ENCODE measurements at places on chromosomes 4 and X.

- H3K4me1 ChIP-seq, result peaks cover 20% of the 10 kb centered on the region
- H3K36me3 ChIP-seq, result peaks cover 7% of the 10 kb centered on the region
- H3K27me3 ChIP-seq, result peaks cover 7% of the 10 kb centered on the region
- H3K4me3 ChIP-seq, result peak overlapping the region; percentile 20
- DNase-seq, result no peak
- peak overlapping the region; percentile 7 for H3K27ac ChIP-seq
Measured at GRCh38 chrX:45750639-45751038, 550.0 kb upstream of the DIPK2B start.

DNA sequence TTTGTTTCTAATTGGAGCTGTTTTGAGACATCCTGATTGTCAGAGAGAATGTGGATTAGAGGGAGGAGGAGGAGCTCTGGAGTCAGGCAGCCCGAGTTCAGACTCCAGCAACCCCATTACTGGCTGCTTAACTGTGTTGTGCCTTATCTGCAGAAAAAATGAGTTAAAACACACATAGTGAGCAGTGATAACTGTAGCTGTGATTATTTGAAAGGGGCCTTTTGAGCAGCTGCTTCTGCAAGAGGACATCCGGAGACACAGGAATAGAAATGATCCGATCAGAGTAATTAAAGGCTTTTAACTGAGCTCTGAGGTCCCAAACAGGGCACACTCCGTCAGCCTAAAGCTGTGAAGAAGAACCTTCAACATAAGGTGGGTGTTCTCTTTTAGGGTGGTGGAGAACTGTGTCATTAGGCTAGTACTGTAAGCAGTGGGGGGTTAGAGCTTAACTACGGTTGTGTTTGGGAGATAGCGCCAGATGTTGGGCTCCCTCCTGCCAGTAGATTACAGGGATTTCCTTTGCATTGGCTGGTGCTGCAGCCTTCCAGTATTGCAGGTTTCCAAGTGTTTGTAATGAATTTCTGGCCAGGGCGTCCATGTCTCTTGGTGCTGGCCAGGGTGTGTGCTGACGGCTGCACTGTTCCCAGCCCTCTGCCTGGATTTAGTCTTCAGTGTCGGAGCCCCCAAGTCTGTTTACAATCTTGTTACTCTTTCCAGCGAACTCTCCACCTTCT lies 24.3 kb downstream of the ADD1 start:
- no peak for DNase-seq
- H3K27me3 ChIP-seq, result no peaks in the 10 kb centered on the region
- H3K27ac ChIP-seq, result no peak overlapping the region
- H3K4me1 ChIP-seq, result peaks cover 64% of the 10 kb centered on the region
- H3K4me3 ChIP-seq, result no peak overlapping the region

DNA sequence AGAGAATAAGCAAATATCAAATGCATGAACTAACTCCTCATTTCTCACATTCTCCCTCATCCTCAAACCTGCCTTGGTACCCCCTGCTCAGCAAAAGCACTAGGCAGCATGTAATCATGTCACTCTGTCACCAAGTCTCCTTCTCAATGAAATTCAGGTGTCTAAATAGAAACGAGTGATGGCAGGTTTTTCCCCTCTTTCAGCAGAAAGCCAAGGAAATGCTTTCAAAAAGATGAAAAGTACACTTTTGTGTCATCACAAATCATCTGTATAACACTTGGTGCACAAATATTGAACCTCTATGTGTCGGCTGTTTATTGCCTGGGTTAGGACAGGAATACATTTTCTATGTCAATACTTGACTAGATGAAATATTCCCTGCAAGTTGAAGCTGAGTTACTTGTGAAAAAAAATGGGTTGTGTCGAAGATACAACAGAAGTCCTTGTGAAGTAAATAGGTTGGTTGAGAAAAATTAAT lies 285.1 kb upstream of the MAGEB18 start:
- H3K4me1 ChIP-seq, result no peaks in the 10 kb centered on the region
- H3K4me3 ChIP-seq, result no peak overlapping the region
- no peak overlapping the region for H3K27ac ChIP-seq

GRCh38 chr4:21544415-21544814 lies 404.2 kb downstream of the KCNIP4 start:
- DNase-seq, result no peak
- no peaks in the 10 kb centered on the region for H3K27me3 ChIP-seq
- no peaks in the 10 kb centered on the region for H3K36me3 ChIP-seq

GRCh38 chrX:101057093-101057714 lies 5.3 kb upstream of the TRMT2B start:
- no peak overlapping the region for H3K4me3 ChIP-seq
- H3K27me3 ChIP-seq, result peaks cover 25% of the 10 kb centered on the region
- H3K36me3 ChIP-seq, result no peaks in the 10 kb centered on the region

DNA sequence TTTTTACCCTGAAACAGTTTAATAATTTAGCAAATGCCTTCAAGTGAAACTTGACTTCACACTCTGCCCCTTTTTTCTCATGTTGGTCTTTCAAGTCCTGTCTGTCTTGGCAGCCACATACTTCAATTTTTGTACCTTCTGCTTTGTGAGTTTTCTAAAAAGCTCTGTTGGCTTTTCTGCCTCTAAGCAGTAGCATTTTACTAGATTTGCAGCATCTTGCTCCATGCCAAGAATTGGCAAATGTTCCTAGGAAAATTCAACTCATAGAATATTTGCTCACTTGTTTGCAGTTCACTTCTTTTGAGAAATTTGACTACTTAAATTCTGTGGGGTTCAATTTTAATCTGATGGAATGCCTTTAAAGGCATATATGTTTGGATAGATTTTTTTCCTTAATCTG lies 59.2 kb downstream of the FAM47A start:
- no peak overlapping the region for H3K27ac ChIP-seq
- H3K36me3 ChIP-seq, result no peaks in the 10 kb centered on the region
- no peak overlapping the region for H3K4me3 ChIP-seq

- H3K4me1 ChIP-seq, result no peaks in the 10 kb centered on the region
- DNase-seq, result no peak
- no peaks in the 10 kb centered on the region for H3K27me3 ChIP-seq
- H3K4me3 ChIP-seq, result no peak overlapping the region
Measured at GRCh38 chr4:125283707-125284279, 31.0 kb upstream of the FAT4 start.

GRCh38 chr4:7876201-7876875 lies 63.3 kb downstream of the AFAP1 start:
- H3K4me3 ChIP-seq, result peak overlapping the region; percentile 50
- H3K27me3 ChIP-seq, result no peaks in the 10 kb centered on the region
- peak; percentile 29 for DNase-seq
- H3K4me1 ChIP-seq, result peaks cover 21% of the 10 kb centered on the region

DNA sequence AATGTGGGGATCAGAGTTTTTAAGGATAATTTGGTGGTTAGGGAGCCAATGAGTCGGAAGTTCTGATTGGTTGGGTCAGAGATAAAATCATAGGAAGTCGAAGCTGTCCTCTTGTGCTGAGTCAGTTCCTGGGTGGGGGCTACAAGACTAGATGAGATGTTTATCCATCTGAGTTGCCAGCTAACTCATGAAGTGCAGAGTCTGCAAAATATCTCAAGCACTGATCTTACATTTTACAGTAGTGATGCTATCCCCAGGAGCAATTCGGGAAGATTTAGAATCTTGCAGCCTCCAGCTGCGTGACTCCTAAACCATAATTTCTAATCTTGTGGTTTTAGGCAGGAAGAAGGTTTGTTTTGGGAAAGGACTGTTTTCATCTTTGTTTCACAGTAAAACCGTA lies 565.8 kb upstream of the SPANXN1 start:
- no peak overlapping the region for H3K27ac ChIP-seq
- H3K27me3 ChIP-seq, result peaks cover 6% of the 10 kb centered on the region
- no peaks in the 10 kb centered on the region for H3K4me1 ChIP-seq
- no peak for DNase-seq
- no peak overlapping the region for H3K4me3 ChIP-seq
- no peaks in the 10 kb centered on the region for H3K36me3 ChIP-seq

GRCh38 chr4:26418107-26418506 lies 72.2 kb downstream of the CCKAR start:
- no peak for DNase-seq
- no peak overlapping the region for H3K27ac ChIP-seq
- no peak overlapping the region for H3K4me3 ChIP-seq
- H3K36me3 ChIP-seq, result peaks cover 6% of the 10 kb centered on the region
- H3K4me1 ChIP-seq, result peaks cover 4% of the 10 kb centered on the region
- H3K27me3 ChIP-seq, result no peaks in the 10 kb centered on the region

GRCh38 chr4:180099957-180100356 lies 2143.2 kb upstream of the TENM3 start:
- H3K4me3 ChIP-seq, result no peak overlapping the region
- DNase-seq, result no peak
- H3K36me3 ChIP-seq, result no peaks in the 10 kb centered on the region

GRCh38 chr4:122475233-122475632 lies 18.7 kb upstream of the IL2 start:
- no peak overlapping the region for H3K4me3 ChIP-seq
- no peaks in the 10 kb centered on the region for H3K27me3 ChIP-seq
- H3K27ac ChIP-seq, result no peak overlapping the region
- H3K36me3 ChIP-seq, result peaks cover 2% of the 10 kb centered on the region
- peaks cover 17% of the 10 kb centered on the region for H3K4me1 ChIP-seq

DNA sequence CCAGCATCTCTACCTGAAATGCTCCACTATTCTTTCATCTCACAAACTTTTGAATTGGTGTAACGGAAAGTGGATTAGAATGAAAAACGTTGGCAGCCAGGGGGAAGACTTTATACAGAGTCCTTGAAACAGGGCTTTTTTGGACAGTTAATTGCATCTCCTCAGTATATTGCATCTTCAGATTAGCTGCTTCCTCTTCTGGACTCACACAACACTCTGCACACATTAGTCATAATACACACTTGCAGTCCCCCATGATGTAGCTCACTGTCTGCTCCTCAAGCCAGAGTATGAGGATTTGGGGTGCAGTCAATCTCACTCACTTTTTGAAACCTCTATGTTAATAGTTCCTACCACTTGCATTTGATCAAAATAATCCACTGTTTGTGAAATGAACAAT lies 101.0 kb downstream of the ADGRA3 start:
- H3K27ac ChIP-seq, result no peak overlapping the region
- H3K36me3 ChIP-seq, result peaks cover 2% of the 10 kb centered on the region
- DNase-seq, result no peak
- no peaks in the 10 kb centered on the region for H3K27me3 ChIP-seq
- H3K4me3 ChIP-seq, result no peak overlapping the region

- no peaks in the 10 kb centered on the region for H3K27me3 ChIP-seq
- peaks cover 22% of the 10 kb centered on the region for H3K36me3 ChIP-seq
- peak; percentile 81 for DNase-seq
- H3K4me3 ChIP-seq, result peak overlapping the region; percentile 78
Measured at GRCh38 chr4:40227284-40227683, 30.5 kb downstream of the RHOH start.

DNA sequence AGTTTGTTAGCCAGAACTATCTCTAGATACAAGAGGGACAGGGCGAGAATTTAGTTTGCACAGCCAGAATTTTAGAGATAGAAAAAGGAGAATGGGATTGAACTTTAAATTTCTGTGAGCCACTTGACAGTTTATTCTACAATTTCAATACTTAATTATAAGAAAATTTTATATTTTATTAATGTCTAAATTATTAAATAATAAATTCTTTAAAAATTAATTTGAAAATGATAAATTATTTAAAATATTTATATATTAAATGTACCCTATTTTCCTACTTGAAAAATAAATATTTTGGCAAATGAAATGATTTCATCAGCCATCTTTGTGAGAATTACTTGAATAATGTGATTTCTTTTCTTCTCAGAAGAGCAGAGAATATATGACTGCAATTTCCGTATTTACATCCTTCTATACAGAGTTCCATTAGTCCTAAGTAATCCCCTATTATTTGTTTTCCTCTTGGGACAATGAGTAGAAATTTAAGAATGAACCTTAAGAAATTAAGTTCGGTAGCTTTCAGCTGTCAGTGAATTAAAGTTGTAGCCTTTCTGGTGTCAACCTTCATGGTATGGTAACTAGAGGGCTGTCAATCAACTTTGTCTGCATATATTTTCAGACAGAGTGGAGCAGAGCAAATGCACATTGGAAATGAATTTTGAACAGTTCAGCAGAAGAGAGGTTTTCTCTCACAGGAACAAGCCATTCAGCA lies 763.9 kb downstream of the PCDH18 start:
- H3K27ac ChIP-seq, result no peak overlapping the region
- H3K27me3 ChIP-seq, result no peaks in the 10 kb centered on the region
- H3K4me3 ChIP-seq, result no peak overlapping the region
- H3K4me1 ChIP-seq, result no peaks in the 10 kb centered on the region
- no peak for DNase-seq

- H3K4me1 ChIP-seq, result peaks cover 23% of the 10 kb centered on the region
- H3K27ac ChIP-seq, result no peak overlapping the region
- no peak overlapping the region for H3K4me3 ChIP-seq
- peaks cover 3% of the 10 kb centered on the region for H3K36me3 ChIP-seq
Measured at GRCh38 chr4:26964994-26965393, 104.4 kb downstream of the STIM2 start.

DNA sequence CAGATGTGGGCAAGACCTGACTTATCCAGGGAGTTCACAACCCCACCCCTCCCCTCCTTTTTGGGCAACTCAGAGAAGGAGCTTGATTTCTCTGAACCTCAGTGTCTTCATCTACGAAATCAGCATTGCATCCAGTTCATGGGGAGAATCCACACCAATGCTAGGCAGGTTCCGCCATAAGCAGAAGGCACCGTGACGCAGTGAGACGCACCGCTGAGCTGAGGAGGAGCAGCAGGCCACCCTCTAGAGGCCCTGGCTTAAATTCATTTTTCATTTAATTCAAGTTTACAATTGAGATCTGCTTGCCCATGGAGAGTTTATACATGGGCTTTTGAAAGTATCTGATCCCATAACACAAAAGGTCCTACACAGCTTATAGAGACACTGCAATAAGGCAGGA lies 55.7 kb downstream of the CPZ start:
- no peak overlapping the region for H3K4me3 ChIP-seq
- no peaks in the 10 kb centered on the region for H3K36me3 ChIP-seq
- no peak overlapping the region for H3K27ac ChIP-seq
- DNase-seq, result no peak

DNA sequence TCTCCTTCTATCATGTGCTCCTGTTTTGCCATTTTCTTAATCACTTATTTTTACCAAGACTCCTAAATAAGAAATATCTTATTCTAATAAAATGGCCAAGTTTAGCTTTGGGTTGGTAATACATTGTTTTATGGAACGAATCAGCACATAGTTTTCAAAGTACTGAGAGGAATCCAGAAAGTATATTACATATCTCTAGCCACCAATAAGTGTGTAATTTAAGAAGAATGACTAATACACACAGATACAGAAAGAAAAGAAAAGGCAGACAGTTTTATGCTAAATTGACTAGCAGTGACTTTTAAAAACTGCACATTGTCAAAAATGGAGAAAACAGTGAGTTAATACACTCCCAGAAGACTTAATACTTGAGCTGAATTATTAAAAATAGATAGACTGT lies 167.0 kb upstream of the IL15 start:
- H3K27ac ChIP-seq, result no peak overlapping the region
- no peaks in the 10 kb centered on the region for H3K36me3 ChIP-seq
- DNase-seq, result no peak

- no peak for DNase-seq
- no peaks in the 10 kb centered on the region for H3K4me1 ChIP-seq
- H3K27ac ChIP-seq, result no peak overlapping the region
- H3K27me3 ChIP-seq, result peaks cover 30% of the 10 kb centered on the region
- H3K4me3 ChIP-seq, result no peak overlapping the region
- H3K36me3 ChIP-seq, result no peaks in the 10 kb centered on the region
Measured at GRCh38 chrX:69138512-69138911, 26.7 kb downstream of the PJA1 start.

- peaks cover 57% of the 10 kb centered on the region for H3K4me1 ChIP-seq
- no peak for DNase-seq
- H3K4me3 ChIP-seq, result no peak overlapping the region
- H3K36me3 ChIP-seq, result peaks cover 4% of the 10 kb centered on the region
Measured at GRCh38 chr4:2788101-2788500, 4.8 kb upstream of the SH3BP2 start.

- H3K36me3 ChIP-seq, result no peaks in the 10 kb centered on the region
- H3K4me1 ChIP-seq, result no peaks in the 10 kb centered on the region
- H3K27me3 ChIP-seq, result peaks cover 85% of the 10 kb centered on the region
- H3K27ac ChIP-seq, result no peak overlapping the region
- peak; percentile 31 for DNase-seq
Measured at GRCh38 chrX:135185795-135186443, 14.7 kb upstream of the CT55 start.

All from activated T-cell treated with anti-CD3 and anti-CD28 coated beads, Interleukin-2, amount 50 U/mL, for 72 hours (primary cell).